GM13976 (cell line): ENCODE measurements at places on chromosomes 1 and 21.

DNA sequence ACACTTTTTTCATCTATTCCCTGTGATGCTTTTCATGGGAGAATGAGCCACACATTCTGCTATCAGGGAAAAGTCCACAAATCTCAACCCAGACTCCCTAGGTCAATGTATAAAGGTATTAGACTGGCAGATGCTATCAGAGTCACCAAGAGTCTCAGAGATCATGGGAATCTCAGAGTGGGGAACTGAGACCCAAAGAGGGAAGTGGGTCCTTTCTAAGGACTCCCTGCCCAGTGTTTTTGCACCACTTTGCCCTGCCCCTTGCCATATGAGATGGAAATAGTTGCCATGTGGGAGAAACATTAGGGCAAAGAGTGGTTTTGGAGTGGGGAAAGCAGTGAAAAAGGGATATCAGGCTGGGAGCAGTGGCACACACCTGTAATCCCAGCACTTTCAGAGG, 19.1 kb upstream of the AZIN2 start:
- DNase-seq: no peak

- no peak for DNase-seq
These were observed 868.5 kb downstream of the BRINP3 start for GRCh38 chr1:189609167-189609566.

- no peak for DNase-seq
These were observed 30.5 kb downstream of the EPHB2 start for GRCh38 chr1:22741118-22741517.

DNA sequence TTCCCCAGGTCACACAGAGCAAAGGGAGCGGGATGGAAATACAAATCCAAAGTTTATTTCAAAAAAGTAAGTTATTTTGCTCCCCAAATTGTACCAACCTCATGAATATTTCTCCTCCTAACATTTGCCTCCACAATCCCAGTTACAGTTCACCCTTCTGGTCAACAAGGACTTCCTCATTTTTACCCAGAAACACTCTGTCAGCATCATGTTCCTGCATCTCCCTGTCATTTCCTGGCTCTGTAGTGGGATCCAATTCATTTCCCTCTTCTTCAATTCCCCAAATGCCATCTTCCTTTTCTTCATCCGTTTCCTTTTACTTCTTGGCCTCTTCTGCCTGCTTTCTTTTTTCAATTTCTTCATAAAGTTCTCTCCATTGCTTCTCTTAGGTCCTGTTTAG, 32.0 kb upstream of the EPS15 start:
- DNase-seq: no peak

DNA sequence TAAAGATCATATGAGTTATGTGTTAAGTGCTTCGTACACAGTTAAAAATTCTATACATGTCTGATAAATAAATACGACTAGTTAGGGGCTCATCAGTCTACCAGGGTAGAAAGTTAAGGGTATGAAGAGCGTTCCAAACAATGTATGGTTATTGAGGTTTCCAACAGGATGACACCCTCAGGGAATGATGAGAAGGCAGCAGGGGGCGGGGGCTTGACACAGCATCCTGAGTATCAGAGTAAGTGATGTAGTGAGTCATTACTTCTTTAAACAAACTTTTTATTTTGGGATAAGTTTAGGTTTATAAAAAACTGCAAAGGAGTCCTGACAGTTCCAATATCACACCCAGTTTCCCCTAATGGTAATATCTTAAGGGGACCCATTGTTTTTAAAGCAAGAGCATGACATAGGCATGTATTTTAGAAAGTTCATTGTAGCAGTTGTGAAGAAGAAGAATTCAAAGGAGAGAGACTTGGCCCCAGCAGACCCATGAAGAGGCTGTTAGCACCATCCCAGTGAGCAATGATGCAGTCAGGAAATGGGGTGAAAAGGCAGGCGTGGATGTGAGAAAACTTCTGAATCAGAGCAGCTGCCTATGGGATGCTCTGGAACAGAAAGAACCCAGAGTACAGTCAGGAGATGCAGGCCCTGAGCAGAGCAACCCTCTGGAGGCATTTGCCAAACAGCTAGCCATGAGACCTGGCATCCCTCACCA, 15.0 kb upstream of the PSMB2 start:
- DNase-seq: no peak

DNA sequence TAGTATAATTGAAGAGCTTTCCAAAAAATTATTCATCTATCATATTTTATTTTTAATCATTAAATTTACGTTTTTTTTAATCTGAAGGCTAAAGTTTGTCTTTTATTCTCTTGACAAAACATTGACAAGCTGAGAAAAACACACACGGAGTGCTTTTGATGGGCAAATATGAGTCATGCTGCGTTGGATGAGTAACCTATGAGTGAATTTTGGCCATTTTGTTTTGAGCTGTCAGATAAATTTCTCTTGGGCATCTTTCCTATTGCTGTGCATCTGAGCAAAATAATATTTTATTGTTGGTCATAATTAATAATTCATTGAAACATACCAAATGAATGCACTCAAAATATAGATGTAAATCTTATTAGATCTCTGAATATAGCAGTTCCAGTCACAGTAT, 1144.1 kb upstream of the ADGRL2 start:
- DNase-seq: no peak

GRCh38 chr1:116405241-116406135, 32.4 kb downstream of the ATP1A1 start:
- no peak for DNase-seq

DNA sequence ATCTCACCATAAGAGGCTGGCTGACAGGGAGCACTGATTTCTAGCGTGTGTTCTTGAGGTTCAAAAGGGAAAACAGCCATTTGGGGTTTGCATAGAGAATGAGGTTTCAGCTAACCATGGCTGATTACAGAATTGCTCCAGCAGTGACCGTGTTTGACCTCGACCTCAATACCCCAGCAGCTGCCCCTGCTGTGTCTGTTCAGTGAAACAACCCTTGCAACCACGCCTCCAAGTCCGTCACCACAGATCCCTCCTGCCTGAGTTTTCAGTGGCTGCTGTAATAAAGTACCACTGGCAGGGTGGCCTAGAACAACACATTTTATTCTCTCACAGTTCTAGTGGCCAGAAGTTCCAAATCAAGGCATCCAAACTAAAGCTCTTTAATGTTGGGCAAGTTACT, 147.7 kb downstream of the HUNK start:
- DNase-seq: no peak

- no peak for DNase-seq
These were observed 3.8 kb downstream of the HECTD3 start for GRCh38 chr1:45007311-45007710.

GRCh38 chr1:187504779-187505178, 676.0 kb downstream of the PLA2G4A start:
- no peak for DNase-seq

- no peak for DNase-seq
These were observed 119.7 kb upstream of the ZNF648 start for GRCh38 chr1:182181167-182181572.
